ENCODE measurements at places on chromosomes 7 and 10. TPM values are rescaled to one million over a fixed set of nuclear protein-coding genes. Genes with fewer than 3 reads are reported as not detected.

DNA sequence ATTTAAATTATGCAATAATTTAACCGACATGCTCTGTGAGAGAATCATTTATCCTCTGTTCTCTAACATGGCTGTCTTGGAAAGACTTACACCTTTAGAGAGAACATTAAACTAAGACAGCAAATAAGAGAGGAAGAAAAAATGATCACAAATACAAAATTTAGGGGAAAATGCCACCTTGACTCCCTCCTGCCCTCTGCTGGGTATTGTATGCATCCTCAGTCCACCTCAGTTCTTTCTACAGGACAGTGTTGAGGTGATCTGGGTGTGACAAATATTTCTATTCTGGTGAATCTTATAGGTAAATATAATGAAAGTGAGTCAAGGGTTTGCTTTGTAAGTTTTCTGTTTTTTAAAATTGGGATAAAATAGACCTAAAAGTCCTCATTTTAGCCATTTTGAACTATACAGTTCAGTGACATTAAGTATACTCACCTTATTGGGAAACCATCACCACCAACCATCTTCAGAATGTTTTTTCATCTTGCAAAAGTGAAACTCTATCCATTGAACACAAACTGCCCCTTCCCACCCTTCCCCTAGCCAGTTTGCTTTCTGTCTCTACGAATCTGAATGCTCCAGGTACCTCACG, 61.5 kb upstream of the ELMO1 start:
- no peak for DNase-seq

GRCh38 chr10:4652111-4653010, 173.6 kb upstream of the AKR1E2 start:
- no peak for DNase-seq

The FEZF1 gene
- total RNA-seq: not detected

The MYOZ1 gene
- 0.46 TPM for total RNA-seq

The KIAA1217 gene
- 22.2 TPM for total RNA-seq

The ELMO1 gene
- total RNA-seq: 51.4 TPM

GRCh38 chr10:112235141-112235540, 48.1 kb upstream of the TECTB start:
- DNase-seq: no peak

The PNLIPRP3 gene
- total RNA-seq: not detected

- peak; percentile 84 for DNase-seq
These were observed 158.3 kb downstream of the TCF7L2 start for GRCh38 chr10:113108194-113108835.

- DNase-seq: peak; percentile 46
These were observed 72.4 kb upstream of the VSTM2A start for GRCh38 chr7:54469740-54470139.

DNA sequence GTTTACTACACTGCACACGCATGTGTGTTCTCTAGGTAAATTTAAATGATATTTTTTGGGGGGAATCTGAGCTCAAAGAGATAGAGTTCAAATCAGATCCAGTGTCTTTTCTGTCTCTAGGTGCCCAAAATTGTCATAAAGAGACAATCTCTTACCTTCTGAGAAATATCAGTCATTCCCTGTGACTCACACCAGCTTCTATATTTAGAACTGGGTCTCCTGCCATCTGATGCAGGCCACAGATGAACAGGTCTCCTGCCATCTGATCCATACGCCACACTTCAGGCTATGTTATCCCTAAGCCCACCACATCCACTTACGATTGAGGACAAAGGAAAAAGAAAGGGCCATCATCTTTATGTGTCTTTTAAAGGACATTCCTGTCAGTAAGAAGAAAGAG, 136.3 kb upstream of the LAMB4 start:
- no peak for DNase-seq
